ENCODE measurements at places on chromosomes 3 and 15. TPM values are rescaled to one million over a fixed set of nuclear protein-coding genes. Genes with fewer than 3 reads are reported as not detected.

- no peak for DNase-seq
- H3K4me3 ChIP-seq, result no peak overlapping the region
- peaks cover 3% of the 10 kb centered on the region for H3K36me3 ChIP-seq
These were observed 114.6 kb downstream of the LRIG1 start for GRCh38 chr3:66386011-66386924.

Gene GOLGA6B
- not detected for total RNA-seq

DNA sequence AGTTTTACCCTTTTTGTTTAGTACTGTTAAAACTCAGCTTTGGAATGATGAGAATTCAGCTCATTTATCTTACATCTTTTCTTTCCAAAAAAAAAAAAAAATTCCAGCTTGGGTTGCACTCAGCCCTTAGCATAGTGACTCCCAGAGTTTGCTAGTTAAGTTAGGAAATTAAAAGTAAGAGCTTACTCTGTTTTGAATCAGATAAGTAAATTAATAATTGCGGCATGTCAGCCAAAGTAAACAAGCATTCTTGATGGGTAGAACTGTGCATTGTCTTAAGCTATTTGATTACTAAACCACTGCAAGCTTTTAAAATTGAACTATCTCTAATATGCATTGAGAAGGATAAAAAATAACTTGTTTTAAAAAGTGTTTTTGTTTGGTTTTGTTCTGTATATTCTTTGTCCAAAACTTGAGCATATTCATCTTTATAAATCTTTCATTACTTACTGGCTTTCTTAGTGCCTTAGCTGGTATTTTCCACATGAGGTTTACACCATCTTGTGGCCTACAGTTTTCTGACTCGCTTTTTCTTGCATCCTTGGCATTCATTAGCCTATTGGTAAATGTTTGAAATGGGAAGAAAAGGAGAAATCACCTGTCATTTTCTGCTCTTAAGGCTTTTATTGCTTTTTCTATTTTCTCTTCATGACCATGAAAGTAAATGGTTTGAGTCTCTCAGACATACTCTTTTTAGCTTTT is 107.6 kb downstream of the FILIP1L start:
- no peak overlapping the region for H3K4me3 ChIP-seq
- H3K36me3 ChIP-seq, result no peaks in the 10 kb centered on the region
- H3K27ac ChIP-seq, result peak overlapping the region; percentile 33

GRCh38 chr3:171876680-171877147 is 33.6 kb downstream of the TMEM212 start:
- H3K36me3 ChIP-seq, result no peaks in the 10 kb centered on the region
- no peaks in the 10 kb centered on the region for H3K27me3 ChIP-seq
- DNase-seq, result no peak
- no peak overlapping the region for H3K4me3 ChIP-seq

DNA sequence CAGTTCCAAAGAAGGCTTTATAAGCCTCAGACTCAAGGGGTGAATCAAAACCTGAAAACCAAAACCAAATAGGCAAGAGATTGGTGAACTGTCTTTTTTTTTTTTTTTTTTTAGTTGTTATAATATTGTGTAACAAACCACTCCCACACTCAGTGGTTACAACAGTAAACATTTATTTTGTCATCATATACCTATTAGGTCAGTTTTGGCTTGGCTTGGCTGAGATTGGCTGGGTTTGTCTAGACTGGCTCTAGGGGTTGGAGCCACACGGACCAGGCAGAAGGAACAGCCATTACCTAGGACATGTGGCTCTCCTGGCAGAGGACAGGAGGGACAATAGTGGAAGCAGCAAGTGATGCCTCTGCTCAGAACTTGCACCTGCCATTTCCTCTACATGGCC is 26.4 kb upstream of the RYR3 start:
- no peaks in the 10 kb centered on the region for H3K27me3 ChIP-seq
- no peak overlapping the region for H3K27ac ChIP-seq
- H3K36me3 ChIP-seq, result no peaks in the 10 kb centered on the region
- DNase-seq, result no peak

Gene TGM4
- not detected for total RNA-seq

DNA sequence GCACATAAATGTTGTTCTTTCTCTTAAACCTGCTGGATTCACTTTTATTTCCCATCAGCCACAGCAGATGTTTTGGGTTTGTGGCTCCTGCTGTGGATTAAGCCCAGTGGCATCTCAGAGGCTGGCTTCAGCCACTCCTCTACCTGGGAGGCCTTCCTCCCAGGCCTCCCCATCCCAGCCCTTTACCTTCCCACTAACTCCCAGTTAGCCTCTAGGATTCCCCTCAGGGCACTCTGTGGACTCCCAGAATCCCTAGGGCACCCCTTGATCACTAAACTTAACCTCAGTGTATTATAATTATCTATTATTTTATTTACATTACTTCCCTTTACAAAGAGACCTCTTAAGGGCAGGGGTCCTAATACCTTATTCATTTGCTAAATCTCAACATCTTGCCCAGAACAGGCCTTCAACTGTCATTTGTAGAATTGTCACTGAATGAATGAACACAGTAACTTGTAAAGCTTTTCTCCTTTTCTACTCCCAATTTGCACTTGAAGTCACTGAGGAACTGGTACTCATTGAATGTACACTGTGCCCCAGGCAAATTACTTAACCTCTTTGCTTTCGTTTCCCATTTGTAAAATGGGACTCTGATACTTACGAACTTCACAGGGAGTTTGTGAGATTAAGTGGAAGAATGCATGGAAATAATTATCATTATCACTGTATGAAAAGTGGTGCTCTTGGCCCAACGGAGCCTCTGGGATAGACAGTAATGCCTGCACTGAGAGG is 8.3 kb downstream of the CCDC13 start:
- H3K4me3 ChIP-seq, result no peak overlapping the region
- H3K4me1 ChIP-seq, result no peaks in the 10 kb centered on the region
- no peaks in the 10 kb centered on the region for H3K27me3 ChIP-seq
- no peak for DNase-seq
- H3K36me3 ChIP-seq, result no peaks in the 10 kb centered on the region

- no peaks in the 10 kb centered on the region for H3K4me1 ChIP-seq
- peaks cover 5% of the 10 kb centered on the region for H3K36me3 ChIP-seq
- no peaks in the 10 kb centered on the region for H3K27me3 ChIP-seq
- no peak overlapping the region for H3K27ac ChIP-seq
These were observed 6.1 kb upstream of the RPP14 start for GRCh38 chr3:58299839-58300516.

Gene CAMK2N2
- total RNA-seq, result not detected

- no peaks in the 10 kb centered on the region for H3K36me3 ChIP-seq
- no peaks in the 10 kb centered on the region for H3K4me1 ChIP-seq
- no peak overlapping the region for H3K4me3 ChIP-seq
These were observed 123.4 kb upstream of the MEF2A start for GRCh38 chr15:99442252-99442897.

Gene GXYLT2
- total RNA-seq, result 25.8 TPM

DNA sequence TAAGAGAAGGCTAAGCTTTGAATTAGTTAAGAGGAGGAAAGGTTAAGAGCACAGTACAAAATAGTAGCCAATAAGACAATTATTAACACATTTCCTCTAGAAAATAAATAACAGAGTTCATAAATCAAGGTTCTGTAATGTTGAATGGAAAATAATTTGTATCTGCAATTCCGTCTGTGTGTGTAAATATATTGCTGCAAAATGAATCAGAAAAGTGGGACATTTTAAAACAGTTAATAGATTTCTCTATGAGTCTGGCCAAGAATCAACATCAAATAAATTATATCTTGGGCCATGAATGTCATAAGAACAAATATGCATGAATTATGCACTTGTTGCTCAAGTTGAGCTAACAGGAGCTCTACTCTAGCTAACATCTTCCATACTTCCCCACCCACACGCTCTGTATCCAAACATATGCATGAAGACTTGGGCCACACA is 14.2 kb upstream of the SUCNR1 start:
- no peaks in the 10 kb centered on the region for H3K27me3 ChIP-seq
- H3K27ac ChIP-seq, result no peak overlapping the region
- no peak overlapping the region for H3K4me3 ChIP-seq
- no peaks in the 10 kb centered on the region for H3K36me3 ChIP-seq
- DNase-seq, result no peak

GRCh38 chr3:10775259-10775658 is 40.8 kb upstream of the SLC6A11 start:
- DNase-seq, result no peak
- H3K4me3 ChIP-seq, result no peak overlapping the region
- H3K36me3 ChIP-seq, result no peaks in the 10 kb centered on the region

DNA sequence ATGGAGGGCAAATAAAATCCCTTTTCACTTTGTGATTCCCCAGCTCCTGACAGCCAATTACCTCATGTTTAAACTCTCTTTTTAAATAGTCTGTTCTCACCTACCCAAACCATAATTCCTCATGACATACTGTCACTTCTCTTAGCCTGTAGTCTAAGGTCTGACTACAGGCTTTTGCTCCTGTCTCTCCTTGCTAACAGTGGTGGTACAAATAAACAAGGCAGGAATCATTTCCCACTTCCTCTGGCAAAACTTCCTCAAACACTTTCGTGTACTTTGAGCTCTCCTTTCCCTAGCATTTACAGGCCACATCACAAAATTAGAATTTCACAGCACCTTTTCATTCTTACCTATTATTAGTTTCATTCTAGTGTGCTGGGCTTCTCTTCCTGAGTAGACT is 51.8 kb downstream of the ATP8B4 start:
- H3K4me1 ChIP-seq, result no peaks in the 10 kb centered on the region
- no peak for DNase-seq
- H3K27ac ChIP-seq, result no peak overlapping the region
- no peaks in the 10 kb centered on the region for H3K27me3 ChIP-seq

DNA sequence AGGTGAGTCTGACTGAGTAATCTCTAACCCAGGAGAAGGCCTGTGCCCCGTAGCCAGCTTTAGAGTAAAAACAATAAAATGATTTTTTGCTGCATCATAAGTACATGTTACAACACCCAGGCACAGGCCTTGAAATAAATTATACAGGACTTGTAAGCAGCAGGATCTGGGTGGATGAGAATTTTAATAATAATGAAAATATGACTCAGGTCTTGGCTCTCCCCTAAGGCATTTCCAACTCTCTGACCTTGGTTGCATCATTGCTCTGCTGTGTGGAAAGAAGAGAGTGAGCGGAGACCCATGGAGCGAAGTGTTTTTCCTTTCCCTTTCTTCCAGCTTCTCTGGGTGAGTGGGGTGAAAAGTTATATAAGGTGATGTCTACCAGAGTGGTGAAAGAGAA is 44.6 kb downstream of the EOMES start:
- H3K4me3 ChIP-seq, result no peak overlapping the region
- DNase-seq, result peak; percentile 70
- no peaks in the 10 kb centered on the region for H3K27me3 ChIP-seq
- H3K36me3 ChIP-seq, result no peaks in the 10 kb centered on the region

DNA sequence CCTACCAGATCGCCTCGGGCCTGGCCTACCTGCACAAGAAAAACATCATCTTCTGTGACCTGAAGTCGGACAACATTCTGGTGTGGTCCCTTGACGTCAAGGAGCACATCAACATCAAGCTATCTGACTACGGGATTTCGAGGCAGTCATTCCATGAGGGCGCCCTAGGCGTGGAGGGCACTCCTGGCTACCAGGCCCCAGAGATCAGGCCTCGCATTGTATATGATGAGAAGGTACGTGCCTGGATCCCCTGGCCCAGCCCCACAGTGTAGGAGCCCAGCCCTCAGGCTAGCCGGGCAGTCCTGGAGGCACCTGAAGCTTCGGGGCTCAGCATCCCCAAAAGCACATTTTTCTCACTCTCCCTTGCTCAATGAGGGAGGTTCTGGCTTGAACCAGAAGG is 135.8 kb downstream of the LRRK1 start:
- H3K27me3 ChIP-seq, result no peaks in the 10 kb centered on the region
- H3K27ac ChIP-seq, result no peak overlapping the region
- no peaks in the 10 kb centered on the region for H3K4me1 ChIP-seq
- DNase-seq, result peak; percentile 0

- H3K27me3 ChIP-seq, result no peaks in the 10 kb centered on the region
- peaks cover 12% of the 10 kb centered on the region for H3K36me3 ChIP-seq
- no peak for DNase-seq
- peak overlapping the region; percentile 21 for H3K27ac ChIP-seq
These were observed 68.5 kb downstream of the CHSY1 start for GRCh38 chr15:101183226-101183930.

- no peaks in the 10 kb centered on the region for H3K27me3 ChIP-seq
- H3K4me3 ChIP-seq, result no peak overlapping the region
- no peaks in the 10 kb centered on the region for H3K36me3 ChIP-seq
- no peak for DNase-seq
- no peak overlapping the region for H3K27ac ChIP-seq
These were observed 59.1 kb downstream of the FBLN2 start for GRCh38 chr3:13607821-13608597.

DNA sequence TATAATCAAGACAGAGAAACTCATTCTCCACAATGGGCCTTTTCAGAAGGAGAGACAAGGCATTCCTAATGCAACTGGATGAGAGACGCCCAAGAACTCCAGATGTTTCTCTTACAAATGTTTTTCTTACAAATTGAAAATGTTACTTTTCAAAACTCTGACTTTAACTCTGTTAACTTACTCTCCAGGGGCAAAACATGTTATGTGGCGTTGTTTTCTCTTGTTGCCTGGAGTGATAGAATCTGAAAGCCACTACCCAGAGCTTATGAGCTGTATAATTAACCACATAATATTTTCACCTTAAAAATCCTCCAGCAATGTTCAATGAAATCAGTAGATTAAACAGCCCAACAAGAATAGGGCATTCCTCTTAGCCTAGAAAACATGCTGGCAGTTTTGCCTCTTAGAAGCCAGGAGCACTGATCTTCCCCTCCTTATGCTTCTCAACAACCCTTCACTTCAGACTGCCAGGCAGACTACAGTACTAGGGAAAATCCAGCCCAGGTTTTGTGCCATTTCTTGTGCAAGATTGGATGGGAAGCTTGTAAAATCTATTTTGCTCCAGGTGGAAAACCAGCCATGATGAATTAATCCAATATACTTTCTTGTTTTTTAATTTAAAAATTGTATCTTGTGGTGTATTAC is 186.7 kb upstream of the GADL1 start:
- H3K36me3 ChIP-seq, result no peaks in the 10 kb centered on the region
- no peaks in the 10 kb centered on the region for H3K4me1 ChIP-seq
- no peak overlapping the region for H3K27ac ChIP-seq

GRCh38 chr3:102059145-102059943 is 210.0 kb downstream of the NFKBIZ start:
- no peaks in the 10 kb centered on the region for H3K4me1 ChIP-seq
- no peaks in the 10 kb centered on the region for H3K27me3 ChIP-seq
- no peaks in the 10 kb centered on the region for H3K36me3 ChIP-seq
- no peak overlapping the region for H3K4me3 ChIP-seq
- no peak for DNase-seq
- H3K27ac ChIP-seq, result no peak overlapping the region

DNA sequence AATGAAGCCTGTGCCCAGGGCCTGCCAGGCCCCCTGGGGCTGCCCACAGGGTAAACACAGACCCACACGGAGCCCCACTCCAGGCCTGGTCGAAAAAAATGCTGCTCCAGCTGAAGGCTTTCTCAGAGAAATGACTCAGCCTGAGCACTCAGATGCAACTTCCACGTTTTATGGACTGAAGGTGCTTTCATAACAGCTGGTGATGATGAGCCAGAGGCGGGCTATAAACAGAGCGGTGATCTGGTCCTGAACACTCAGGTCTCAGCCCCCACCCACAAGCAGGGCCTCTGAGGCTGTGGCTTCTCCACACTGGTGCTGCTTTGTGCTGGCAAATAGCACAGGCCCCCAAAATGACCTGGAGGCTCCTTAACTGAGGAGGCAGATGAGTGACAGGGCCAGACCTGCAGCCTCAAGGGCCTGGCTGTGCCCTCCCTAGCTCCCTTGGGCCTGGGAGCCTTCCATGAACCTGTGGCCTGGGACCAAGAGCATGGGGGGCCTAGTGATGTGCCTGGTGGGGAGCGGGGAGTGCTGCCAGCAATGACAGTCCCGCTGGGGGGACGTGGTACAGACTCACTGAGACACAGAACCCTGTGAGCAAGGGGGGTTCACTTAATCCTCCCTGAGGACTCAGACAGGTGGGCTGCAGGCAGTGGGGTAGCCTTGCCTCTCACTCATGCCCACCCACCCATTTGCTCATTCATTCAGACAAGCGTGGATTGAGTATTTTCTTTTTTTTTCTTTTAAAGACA is 23.0 kb upstream of the FURIN start:
- DNase-seq, result no peak
- no peak overlapping the region for H3K27ac ChIP-seq
- no peak overlapping the region for H3K4me3 ChIP-seq

Measured in tibial nerve (tissue), 4 donors.